ENCODE measurements at places on chromosomes 2 and 18.

GRCh38 chr2:239538357-239539052, 137.7 kb upstream of the HDAC4 start:
- no peak for DNase-seq

GRCh38 chr2:44189104-44189503, 20.4 kb downstream of the PPM1B start:
- no peak for DNase-seq

DNA sequence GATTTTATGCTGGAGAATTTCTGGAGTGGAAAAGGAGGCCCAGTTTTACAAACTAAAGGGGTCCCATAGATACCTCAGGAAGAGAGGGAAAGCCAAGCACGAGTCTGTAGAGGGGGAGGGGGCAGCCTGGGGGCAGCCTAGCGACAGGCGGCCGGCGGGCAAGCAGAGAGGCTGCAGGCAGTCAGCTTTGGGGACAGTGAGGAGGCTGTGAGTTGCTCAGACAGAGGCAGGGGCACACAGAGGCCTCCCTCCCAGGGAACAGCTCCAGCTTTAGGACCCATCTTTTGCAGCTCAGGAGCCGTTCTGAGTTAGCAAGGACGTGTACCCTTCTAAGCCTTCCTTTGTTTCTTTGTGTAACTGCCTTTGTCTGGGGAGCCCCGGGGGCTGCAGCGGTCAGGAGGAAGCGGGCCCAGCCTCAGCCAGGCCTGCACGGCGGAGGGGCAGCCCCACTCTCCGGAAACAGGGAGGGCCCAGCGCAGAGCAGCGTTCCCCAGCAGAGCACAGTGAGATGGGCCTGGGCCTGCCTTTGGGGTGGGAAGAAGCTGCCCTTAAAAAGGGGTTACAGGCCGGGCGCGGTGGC, 41.1 kb upstream of the RALBP1 start:
- DNase-seq, result no peak

GRCh38 chr2:181320638-181321037, 136.5 kb upstream of the ITGA4 start:
- no peak for DNase-seq
